ENCODE measurements at places on chromosomes 4 and X. TPM values are rescaled to one million over a fixed set of nuclear protein-coding genes. Genes with fewer than 3 reads are reported as not detected.

The GPC4 gene
- total RNA-seq, result 8.3 TPM

The NAAA gene
- total RNA-seq, result 25.6 TPM

- DNase-seq, result no peak
Observed at GRCh38 chrX:127570276-127570675, 481.9 kb downstream of the ACTRT1 start.

- DNase-seq, result no peak
Observed at GRCh38 chrX:12332786-12333347, 194.6 kb downstream of the FRMPD4 start.

The NPY2R gene
- 0.36 TPM for total RNA-seq

DNA sequence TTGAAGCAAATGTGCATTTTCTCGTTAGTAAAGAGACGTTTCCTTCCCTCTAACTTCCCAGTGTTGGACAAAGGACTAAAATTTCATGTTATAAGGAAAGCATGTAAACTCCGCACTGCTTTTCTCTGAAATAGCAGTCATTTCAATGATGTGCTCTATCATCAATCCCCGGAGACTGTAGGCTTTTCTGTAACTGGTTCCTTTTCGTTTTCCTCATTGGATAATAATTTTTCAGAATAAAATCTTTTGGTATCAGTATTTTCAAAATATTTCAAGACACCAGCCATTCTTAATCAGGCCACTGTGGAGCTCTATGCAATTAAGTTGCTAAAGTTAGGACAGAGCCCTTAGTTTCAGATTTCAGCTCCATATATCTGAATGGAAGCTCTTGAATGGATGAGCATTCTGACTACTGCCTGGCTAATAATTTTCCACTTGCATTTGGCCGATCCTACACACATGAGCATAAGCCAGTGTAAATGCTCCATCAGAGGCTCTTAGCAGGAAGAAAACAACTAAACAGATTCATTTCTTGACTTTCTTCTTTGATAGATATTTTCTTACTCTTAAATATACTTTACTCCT, 157.7 kb downstream of the CHIC2 start:
- DNase-seq, result no peak

All from osteoblast (primary cell).